ENCODE measurements at places on chromosomes 12 and 14.

DNA sequence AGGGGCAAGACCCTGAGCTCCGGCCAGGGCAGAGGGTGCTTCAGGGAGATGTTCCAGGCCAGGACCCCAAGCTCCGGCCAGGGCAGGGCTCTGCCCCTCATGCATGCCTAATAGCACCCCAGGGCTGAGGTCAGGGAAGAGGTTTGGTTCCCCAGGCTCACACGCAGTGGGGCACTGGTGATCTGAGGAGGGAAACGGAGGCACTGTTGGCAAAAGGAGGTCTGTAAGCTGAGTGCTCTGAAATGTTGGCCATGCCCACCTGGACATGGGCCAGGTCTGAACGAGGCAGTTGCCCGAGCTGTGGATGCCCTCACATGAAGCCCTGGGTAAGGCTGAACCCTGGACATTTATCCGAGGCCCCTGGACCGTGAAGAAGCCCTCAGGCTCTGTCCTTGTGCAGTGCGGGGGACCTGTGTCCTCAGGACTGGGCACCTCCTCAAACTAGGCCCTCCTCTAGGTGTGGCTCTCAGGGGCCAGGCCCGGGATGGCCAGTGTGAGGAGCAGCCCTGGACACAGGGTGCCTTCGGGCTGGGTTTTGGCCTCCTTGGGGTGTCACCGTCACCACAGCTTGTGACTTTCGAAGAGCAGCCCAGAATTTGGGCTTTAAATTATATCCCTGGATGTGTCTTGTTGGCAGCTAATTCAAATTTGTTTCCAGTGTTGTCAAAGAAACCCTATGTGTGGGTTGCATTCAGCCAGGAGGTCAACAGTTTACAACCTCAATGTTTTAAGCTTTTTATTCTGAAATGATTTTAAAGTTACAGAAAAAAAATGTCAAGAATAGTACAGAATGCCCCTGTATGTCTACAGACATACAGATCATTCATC lies 66.8 kb downstream of the ADGRD1 start:
- no peak for DNase-seq

DNA sequence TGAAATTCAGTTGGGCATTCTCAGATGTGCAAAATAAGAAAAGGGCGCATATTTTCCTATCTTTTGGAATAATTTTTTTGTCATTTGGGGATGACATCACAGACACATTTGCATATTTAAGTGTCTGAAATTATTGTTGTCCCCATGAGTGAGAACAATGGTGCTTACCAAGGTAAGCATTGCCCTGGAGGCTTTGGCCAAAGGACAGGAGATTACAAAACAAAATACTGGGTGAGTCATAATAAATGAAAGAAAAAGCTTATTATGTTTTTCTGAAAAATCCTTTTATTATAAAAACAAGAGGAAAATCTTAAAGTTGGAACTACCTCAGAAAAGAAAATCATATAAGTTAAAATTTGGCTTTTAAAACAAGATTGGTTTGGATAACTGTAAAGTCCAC lies 254.9 kb downstream of the BTG1 start:
- DNase-seq: no peak

DNA sequence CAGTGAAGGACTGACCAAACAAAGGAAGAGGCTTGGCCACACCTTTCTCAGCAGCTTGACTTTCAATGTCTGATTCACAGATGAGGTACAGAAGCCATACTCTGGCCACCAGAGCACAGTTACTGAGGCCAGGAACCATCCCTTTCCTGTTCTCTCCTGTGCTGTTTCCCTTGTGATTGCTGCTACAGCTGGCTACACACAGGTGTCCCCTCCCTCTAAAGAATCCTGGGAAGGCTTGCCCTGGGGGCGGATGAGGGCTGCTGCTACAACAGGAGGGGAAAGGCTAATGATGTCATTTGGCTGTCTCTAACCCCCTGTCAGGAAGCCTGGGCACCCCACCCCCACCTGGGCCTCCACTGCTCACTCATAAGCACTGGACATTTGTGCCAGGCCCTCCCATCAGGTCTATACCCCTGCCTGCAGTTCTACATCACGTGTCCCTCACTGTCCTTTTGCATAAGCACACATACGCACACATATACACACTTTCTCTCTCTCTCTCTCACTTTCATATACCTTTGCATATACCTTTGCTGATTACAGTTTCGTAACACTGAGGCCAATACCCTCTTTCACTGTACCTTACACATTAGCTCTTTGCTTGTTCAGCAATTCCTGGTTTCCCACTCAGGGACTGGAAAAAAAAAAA lies 41.4 kb downstream of the PRPF40B start:
- DNase-seq: no peak

- no peak for DNase-seq
Observed at GRCh38 chr12:131152587-131152986, 198.9 kb downstream of the ADGRD1 start.

DNA sequence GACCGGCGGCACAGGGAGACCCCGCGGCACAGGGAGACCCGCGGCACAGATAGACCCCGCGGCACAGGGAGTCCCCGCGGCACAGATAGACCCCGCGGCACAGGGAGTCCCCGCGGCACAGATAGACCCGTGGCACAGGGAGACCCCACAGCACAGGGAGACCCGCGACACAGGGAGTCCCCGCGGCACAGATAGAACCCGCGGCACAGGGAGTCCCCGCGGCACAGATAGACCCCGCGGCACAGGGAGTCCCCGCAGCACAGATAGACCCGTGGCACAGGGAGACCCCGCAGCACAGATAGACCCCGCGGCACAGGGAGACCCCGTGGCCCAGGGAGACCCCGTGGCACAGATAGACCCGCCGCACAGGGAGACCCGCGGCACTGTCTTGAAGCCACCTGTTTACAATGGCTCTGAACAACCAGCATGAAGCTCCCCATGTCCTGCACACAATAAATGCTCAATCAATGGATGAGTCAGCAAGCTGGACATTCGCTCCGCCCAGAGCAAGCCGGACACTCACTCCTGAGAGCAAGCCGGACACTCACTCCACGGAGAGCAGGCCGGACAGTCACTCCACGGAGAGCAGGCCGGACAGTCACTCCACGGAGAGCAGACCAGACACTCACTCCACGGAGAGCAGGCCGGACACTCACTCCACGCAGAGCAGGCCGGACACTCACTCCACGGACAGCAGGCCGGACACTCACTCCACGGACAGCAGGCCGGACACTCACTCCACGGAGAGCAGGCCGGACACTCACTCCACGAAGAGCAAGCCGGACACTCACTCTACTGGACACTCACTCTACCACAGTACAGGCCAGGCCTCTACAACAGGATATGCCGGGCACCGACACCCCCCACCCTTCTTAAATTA lies 121.9 kb downstream of the RFLNA start:
- DNase-seq: no peak

DNA sequence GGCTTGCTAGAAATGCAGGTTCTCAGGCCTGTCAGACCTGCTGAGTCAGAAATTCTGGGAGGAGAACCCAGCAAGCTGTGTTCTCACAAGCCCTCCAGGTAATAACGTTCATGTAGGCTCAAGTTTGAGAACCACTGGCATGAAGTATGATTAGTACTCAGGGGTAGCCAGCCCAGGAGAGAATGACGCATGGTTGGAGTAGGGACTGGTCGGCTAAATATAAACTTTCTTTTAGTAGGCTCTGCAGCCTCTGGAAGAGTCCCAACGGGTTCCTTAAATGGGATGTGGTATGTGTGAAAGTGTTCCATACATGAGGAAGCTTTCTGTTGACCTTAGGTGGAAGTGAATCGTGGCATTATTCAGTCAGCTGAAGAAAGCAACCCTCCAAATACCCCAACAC lies 209.3 kb downstream of the SLC41A2 start:
- no peak for DNase-seq

DNA sequence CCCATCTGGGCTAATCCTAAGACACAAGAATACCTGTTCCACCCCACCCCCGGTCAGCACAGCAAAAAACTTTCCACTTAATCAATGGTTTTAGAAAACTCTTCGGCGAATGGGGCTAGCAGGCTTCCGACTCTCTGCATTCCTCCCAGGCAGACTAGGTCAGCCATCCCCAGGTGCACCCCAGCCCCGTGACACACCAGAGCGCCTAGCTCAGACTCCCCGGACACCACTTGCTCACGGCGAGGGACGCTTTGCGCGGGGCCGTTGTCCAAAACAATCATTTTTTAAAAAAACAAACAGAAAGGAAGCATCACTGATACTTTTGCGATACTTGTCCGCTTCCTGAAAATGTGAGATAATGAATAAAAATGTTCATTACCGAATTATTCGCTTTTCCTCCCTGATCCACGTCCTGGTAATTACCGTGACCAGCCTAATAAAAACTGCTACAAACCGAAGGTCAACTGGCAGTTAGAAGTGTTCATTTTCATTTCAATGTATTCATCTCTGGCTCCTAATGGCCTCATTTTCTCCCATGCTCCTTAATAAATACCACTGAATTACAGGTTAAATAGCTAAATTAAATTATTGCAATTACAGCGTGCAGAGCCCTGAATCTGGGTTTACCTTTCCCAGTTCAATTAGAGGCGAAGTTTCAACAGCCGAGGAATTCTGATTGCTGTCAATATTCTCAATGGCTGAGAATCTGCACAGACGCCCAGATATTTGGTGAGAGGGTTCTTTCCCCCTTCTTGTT lies 73.1 kb downstream of the BCL11B start:
- DNase-seq: no peak

GRCh38 chr12:24948420-24948756 lies 513 bp downstream of the BCAT1 start:
- DNase-seq: no peak

DNA sequence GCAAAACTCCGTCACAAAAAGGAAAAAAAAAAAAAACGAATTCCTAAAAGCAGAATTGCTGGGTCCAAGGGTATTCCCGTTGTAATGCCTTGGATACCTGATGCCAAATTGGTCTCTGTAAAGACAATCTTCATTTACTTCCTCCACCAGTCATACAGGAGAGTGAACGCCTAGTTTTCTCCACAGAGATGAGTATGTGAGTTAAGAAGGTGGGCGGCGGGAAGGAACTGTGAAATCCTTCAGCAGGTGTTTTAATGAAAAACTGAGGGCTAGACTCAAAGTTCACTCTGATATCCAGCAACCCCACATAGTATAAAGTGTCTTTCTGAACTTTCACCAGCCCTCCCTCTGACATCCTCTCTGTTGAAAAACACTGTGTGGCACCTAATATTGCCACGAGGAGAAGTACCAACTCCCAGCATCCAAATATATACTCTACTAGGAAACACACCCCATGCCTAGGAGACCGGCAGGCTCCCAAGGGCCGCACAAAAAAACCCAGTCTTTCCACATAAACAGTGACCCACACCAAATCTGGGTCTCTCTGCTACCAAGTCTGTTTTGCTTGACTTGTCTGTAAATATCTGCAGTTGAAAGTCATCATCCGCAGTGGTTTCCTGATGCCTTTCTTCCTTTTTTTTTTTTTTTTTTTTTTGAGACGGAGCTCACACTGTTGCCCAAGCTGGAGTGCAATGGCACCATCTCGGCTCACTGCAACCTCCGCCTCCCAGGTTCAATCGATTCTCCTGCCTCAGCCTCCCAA lies 30.3 kb upstream of the FOXN3 start:
- peak; percentile 4 for DNase-seq

GRCh38 chr12:86727160-86727559 lies 471.0 kb upstream of the MGAT4C start:
- no peak for DNase-seq

- peak; percentile 83 for DNase-seq
Observed at GRCh38 chr14:23062002-23062401, 4.7 kb upstream of the CDH24 start.

GRCh38 chr12:57498132-57498502 lies 10.2 kb downstream of the MARS1 start:
- no peak for DNase-seq

DNA sequence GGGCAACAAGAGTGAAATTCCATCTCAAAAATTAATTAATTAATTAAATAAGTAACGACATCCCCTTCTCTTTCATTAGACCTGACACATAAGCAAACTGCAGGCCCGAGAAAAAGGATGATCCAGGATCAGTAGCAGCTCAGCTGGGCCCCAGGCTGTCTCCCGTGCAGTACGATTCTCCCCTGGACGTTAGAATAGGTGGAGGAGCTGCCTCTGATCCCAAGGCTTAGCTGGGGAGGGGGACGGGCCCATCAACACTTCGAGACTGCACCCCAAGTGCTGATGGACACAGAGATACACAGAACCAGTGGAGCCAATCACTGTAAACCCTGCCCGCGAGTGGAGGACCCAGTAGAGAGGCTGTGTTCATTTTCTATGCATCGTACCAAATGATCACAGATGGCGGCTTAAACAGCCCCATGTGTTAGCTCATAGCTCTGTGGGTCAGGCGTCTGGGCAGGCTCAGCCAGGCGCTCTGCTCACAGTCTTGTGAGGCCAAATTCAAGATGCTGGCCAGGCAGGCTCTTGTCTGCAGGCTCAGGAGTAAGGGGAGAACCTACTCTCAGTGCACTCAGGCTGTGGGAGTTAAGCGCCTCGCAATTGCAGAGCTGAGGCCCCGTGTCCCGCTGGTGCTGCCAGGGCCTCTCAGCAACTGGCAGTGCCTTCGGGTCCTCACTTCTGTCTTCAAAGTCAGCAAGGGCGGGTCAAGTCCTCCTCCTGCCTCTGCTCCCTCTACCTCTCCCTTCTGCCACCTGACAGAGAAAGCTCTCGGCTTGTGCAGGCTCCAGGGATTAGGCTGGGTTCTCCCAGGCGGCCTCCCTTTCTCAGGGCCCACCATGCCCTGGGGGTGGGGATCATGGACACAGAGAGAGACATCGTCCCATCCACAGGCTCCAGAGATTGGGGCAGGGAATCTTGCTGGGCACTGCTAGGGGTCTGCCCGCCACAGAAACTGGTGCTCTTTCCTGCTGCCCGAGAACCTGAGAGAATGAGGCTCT lies 26.4 kb downstream of the RIMBP2 start:
- no peak for DNase-seq

- DNase-seq: no peak
Observed at GRCh38 chr12:118467641-118468305, 91.4 kb downstream of the SUDS3 start.

DNA sequence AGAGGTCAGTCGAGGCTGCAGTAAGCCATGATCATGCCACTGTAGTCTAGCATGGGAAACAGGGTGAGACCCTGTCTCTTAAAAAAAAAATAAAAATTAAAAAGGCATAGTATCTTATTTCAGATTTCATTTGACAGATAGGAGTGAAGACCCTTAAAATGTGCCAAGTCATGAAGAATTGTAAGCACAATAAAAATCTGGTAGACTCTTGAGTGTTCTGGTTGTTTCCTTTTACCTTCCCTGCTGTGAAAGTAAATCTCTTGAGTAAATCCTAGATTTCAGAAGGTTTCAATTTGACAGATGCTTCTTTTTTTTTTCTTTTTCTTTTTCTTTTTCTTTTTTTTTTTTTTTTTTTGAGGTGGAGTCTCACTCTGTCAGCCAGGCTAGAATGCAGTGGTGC lies 109.0 kb downstream of the ESR2 start:
- no peak for DNase-seq
